NCI-H187 treated with DMSO at 0.1 percent for 48 hours (cell line): ENCODE measurements at places on chromosomes 2 and 18.

DNA sequence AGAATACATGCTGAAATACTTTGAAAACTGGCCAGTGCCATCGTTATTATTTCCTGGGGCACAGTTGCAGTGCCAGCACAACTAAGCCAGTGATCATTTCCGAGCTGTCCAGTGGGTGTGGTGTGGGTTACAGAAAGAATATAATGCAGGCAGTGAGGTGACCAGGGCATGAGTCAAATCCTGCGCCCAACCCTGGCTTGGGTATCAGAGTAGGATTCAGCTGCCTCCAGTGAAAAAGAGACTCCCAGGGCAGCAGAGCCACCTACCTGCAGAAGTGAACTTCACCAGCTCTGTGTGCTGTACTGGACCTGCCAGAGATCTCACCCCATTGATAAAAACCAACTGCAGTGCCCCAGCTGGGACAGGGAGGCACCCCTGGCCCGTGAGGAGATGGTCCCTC lies 18.0 kb downstream of the SLC9A2 start:
- no peak for DNase-seq

DNA sequence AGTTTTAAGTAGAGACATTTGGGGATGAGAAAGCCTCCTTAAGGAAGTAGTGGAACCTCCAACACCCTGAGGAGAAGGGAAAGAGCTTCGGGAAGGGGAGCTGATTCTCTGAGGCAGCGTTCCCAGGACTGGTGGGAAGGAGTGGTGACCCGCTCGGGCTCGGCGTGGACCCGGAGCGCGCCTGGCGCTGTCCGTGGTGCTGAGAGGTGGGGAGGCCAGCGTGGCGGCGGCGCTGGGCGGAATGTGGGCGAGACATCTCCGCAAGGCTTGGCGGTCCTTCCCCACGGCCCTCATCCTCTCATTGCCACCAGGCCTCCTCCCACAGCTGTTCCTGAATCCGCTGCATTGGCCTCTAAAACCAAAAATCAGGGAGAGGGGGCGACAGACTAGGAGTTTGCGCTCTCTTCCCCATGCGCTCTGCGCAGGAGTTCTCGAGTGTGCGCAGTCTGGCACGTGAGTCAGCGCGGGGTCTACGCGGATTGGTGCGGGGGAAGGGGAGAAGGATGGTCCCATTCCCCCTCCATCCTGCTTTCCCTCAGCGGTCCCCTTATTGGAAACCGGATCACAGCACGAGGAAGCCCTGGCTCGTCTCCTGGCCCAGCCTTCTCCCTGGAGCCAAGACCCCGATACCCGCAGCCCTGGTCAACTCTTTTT lies 857 bp downstream of the RESP18 start:
- no peak for DNase-seq

GRCh38 chr2:7411691-7412090 lies 494.5 kb downstream of the RNF144A start:
- DNase-seq = no peak

DNA sequence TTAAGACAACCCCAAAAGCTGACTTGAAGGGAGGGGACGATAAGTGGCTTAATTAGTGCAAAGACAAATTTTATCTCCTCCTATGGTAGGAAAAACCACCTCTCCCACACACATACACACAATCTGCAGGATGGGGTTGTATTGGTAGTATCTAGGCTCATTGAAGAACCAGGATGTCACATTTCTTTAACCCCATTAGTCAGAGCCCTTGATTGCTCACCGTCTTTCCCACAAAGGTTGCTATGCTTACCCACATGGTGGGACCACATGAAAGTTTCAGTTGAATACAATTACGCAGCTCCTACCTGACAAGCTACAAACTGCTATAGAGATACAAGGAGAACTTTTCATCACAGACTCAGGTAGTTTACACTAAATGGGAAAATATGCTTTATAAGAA lies 765.0 kb upstream of the CELF4 start:
- DNase-seq = no peak

DNA sequence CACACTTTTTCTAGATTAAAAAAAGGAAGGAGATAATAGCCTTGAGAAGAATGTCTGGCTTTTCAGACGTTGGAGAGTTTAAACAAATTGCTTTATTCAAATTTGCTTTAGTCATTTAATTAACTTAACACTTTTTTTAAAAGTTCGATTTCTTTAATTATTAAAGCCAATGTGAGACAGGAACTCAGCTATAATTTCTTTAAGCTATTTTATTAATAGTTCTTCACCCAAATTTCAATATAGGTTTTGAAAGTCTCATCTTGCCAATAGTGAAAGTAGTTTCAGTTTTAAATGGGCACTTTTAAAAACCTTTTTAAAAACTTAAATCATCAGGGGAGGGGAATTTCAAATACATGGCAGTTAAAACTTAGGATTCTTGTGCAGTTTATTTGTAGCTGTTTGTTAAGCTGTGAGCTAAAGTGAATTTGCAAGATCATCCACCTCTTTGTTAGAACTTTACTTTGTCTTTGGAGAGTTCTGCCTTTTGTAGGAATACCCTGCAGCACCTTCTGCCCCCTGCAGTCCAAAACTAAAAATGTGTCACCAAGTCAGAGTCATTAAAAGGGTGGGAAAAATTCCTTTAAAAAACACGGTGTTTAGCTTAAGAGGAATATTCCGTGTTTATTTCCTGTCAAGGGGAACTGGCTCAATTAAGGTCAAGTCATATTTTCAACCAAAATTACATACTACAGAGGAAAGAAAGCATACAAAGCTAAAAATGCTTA lies 4.6 kb downstream of the TGIF1 start:
- no peak for DNase-seq

DNA sequence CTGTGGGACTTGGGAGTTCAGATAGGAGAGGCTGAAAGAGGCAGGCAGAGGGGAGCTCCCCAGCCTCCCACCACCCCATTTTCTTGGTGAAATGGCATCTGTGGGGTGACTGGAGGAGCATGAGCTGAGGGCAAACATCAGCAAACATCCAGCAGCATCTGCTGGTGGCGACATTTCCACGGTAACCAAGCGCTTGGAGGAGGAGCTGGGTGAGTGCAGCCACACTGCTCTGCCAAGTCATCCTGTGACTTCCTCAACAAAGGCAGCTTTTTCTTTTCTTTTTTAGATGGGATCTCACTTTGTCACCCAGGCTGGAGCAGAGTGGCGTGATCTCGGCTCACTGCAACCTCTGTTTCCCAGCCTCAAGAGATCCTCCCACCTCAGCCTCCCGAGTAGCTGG lies 5.6 kb downstream of the TXNL4A start:
- no peak for DNase-seq

DNA sequence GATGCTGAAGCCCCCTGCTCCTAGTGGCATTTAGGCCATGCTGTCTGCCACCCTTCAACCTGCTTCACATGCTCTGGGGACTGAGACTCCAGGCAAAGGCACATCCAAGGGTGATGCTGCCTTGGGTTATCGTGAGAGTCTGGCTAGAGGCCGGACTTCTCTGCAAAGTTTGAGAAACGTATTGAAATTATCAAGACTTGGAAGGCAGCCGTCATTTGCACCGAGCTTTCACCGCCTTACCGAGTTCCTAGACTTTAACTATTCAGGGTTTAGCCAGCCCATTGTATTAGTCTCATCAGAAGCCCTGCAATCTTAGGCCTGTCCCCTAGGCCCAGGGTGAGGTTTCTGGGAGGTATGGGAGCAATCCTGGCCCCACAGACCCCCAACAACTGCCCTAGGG lies 34.0 kb downstream of the RDH14 start:
- DNase-seq = no peak

GRCh38 chr2:16774091-16774490 lies 108.5 kb upstream of the CYRIA start:
- DNase-seq = no peak

- DNase-seq = no peak
Measured at GRCh38 chr2:152481881-152482583, 147.1 kb downstream of the FMNL2 start.
